ENCODE measurements at places on chromosomes 5 and 9.

DNA sequence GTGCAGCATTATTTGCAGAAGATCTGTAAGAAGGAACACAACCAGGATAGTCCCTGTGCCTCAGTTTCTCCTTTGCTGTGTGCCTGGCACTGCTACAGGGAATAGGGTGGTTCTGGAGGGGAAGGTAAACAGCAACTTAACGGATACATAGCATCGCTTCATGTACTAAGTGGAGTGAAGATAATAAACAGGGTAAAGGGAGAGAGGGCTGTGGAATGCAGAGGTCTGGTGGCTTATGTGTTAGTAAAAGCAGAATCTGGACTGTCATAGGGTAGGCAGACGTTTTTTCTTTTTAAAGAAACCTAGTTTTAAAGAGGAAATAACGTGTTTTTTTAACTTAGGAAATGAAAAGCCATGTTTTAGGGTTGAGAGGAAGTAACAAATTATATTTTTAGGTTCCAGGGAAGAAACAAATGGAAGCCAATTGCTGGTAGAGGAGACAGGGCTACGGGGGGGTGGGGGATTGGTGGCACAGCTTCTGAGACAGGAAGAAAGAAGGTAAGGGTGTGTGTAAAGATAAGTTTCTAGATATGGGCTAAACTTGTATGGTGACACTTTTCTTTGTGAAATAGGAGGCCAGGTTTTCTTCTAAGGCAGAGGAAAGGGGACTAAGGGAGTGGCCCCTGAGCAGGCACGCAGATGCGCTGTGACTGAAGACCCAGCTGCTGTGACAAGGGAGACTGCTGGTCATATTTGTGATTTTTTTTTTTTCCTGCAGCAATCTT is 1.3 kb downstream of the GNG10 start:
- DNase-seq: no peak

DNA sequence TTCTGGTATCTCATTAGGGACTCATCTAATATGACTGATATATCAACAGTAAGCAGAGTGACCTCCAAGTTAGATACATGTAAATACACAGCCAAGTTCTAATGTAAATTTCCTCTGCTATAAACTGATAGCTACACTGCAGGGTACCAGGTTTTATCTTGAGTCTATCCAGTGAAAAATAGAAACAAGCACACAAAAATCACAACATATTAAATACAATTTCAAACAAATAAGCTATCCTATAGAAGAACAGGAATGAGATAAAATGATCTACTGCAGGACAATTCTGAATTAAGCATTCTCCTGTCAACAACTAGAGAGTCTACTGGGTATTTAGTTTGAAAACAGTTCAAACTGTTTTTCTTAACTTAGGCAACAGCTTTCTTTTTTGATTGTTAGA is 42.7 kb downstream of the NR3C1 start:
- DNase-seq: no peak

DNA sequence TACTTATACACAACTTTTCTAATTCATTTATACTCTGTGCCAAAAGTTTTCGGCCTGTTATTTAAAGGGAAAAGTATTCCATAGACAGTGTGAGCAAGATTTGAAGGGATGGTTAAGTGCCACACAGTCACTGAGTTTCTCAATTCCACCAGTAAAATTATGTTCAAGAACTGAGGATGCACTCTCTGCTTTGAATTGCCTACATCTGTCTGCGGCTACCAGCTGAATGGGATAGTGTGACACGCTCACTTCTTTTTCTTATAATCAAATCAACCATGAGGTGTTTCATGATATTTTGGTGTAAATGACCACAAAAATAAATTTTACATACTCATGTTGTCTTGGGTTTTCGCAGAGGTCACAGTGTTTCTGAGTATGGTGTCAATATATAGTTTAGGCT is 218.4 kb upstream of the TMEM161B start:
- DNase-seq: no peak

GRCh38 chr5:90747175-90747574 is 188.6 kb downstream of the ADGRV1 start:
- DNase-seq: no peak

- DNase-seq: no peak
These were observed 11.3 kb upstream of the ANGPTL2 start for GRCh38 chr9:127133739-127134167.

GRCh38 chr5:34034534-34035327 is 8.3 kb downstream of the C1QTNF3 start:
- DNase-seq: no peak

- DNase-seq: no peak
These were observed 25.7 kb downstream of the SH3GL2 start for GRCh38 chr9:17604556-17604955.

DNA sequence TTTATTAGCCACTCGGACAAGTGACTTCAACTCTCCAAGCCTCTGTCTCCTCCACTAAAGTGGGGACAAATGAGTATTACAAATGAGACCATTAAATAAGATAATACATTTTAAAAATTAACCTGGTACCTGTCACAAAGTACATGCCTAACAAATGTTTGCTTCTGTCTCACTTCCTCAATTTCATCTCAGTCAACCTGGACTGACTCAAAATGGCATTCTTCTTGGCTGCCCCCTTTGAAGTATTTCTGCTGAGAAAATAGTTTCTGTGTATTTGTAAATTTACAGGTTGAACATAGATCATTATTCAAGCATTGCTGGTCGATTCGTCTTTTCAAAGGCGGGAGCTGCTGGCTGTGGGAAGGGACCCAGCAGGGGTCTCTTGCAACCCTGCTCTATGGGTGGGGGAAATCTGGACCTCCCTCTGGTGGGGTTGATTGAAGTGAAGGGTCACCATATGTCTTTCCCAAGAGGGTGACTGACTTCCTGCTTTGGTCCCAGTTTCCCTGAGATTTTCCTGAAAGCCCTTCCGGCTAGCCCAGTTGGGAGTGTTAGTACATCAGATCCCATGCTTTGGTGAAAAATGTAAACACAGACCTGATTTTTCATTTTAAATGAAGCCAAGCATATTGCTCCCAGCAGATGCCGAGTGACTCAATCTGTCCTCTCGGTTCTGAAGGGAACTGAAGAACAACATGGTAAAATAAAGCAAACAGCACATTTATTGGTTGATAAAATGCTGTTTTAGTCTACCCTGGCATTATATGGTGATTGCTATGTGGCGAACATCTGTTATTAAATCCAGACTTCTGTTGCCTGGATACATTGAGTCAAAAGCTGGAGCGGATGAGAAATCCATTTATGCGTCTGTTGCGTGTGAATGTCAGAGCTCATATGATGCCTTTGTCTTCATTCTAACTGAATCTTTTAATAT is 73.0 kb downstream of the KCNIP1 start:
- DNase-seq: no peak

GRCh38 chr5:147731431-147732290 is 50.9 kb downstream of the JAKMIP2 start:
- DNase-seq: no peak

GRCh38 chr5:140151144-140152021 is 23.6 kb upstream of the CYSTM1 start:
- DNase-seq: no peak

GRCh38 chr5:151740336-151740942 is 18.0 kb downstream of the ATOX1 start:
- peak; percentile 31 for DNase-seq

GRCh38 chr5:128773378-128773777 is 191.9 kb upstream of the SLC27A6 start:
- DNase-seq: no peak

- DNase-seq: no peak
These were observed 2.1 kb upstream of the UGT3A2 start for GRCh38 chr5:36068751-36069281.

DNA sequence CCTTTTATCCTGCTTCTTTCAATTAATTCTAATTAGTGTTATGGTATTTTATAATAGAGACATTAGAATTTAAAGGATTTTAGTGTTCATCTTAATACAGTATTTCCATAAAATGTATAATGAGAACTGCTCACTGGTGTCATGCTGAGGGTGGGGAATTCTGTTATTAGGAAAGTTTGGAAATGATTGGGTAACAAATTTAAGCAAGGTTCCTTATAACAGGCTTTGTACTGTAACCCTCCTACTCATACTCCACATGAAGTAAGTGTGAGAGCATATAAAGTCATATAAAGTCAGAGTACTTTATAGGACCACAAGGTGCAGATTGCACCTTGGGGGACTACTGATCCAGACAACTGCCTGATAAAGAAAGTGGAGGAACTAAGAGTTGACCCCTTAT is 42.2 kb downstream of the SV2C start:
- no peak for DNase-seq

GRCh38 chr5:72300590-72301339 is 19.3 kb downstream of the MRPS27 start:
- DNase-seq: no peak

GRCh38 chr5:89374144-89374784 is 491.3 kb upstream of the MEF2C start:
- DNase-seq: no peak

DNA sequence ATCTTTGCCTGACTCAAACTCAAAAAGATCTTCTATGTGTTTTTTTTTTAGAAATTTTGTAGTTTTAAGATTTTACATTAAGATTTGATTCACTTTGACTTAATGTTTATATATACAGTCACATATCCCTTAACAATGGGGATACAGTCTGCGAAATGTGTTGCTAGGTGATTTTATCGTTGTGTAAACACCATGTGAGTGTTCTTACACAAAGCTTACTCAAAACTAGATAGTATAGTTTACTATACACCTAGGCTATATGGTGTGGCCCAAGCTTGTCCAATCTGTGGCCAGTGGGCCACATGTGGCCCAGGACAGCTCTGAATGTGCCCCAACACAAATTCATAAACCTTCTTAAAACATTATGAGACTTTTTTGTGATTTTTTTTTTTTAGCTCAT is 131.9 kb downstream of the CWC27 start:
- no peak for DNase-seq

DNA sequence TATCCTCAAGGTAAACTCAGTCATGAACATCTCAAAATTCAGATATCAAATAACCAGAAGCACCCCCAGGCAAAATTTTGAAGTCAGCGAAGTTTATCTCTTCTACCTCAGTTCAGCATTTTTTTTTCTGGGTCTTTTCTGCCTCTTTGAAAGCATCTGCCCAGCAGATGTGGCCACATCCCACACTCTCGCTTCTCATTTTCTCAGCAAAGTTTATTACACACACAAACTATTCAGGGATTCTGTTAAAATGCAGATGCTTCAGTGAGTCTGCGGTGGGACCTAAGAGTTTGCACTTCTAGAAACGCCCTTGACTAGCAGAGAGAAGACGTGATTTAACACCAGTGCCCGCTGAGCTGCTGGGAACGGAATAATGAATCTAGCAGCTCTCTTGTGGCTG is 19.3 kb downstream of the RASEF start:
- no peak for DNase-seq

GRCh38 chr5:111975133-111975532 is 218.1 kb upstream of the NREP start:
- no peak for DNase-seq

- DNase-seq: no peak
These were observed 20.0 kb upstream of the AGGF1 start for GRCh38 chr5:77010243-77010642.

Measured in stimulated activated CD4-positive, alpha-beta T cell treated with anti-CD3 and anti-CD28 coated beads, Interleukin-2, amount 100 ng/mL, for 24 hours (primary cell).